Liver (tissue), 10 donors: ENCODE measurements at places on chromosomes 12 and 14.
A peak's percentile ranks its signal among the peaks of the same experiment; 100 is the strongest.

GRCh38 chr12:118038137-118038536 lies 21.6 kb downstream of the RFC5 start:
- no peak for DNase-seq

DNA sequence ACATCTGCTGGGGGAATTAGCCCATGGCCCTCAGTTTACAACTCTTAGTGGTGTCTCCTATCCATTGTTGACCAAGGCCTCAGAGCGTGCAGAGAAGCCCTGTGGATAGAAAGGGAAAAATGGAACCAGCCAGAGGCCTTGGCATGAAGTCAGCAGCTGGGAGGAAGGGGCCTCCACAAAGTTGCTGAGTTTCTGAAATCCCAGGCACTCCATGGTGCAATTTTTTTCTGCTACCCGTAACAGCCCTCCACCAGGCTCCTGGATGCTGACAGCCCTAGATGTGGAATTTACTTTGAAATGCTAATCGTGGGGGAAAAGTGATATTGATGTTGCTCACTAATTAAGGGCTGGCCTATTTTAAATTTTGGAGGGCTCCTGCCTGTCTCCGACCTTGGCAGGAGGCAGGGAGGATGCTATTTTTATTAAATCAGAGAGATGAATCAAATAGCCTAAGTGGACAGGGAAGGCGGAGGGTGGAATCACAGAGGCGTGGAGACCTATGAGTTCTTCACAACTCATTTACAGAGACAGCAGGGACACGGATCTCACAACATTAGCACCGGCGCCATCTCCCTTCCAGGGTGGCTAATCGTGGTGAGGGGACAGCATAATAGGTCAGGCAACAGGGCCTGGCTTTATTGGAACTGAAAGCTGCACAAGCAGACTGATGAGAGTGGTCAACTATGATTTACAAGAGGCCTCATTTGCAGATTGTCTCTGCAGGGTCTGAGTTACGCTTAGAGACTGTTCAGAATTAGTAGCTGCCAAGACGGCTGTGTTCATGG lies 99.8 kb upstream of the WSCD2 start:
- no peak for DNase-seq

DNA sequence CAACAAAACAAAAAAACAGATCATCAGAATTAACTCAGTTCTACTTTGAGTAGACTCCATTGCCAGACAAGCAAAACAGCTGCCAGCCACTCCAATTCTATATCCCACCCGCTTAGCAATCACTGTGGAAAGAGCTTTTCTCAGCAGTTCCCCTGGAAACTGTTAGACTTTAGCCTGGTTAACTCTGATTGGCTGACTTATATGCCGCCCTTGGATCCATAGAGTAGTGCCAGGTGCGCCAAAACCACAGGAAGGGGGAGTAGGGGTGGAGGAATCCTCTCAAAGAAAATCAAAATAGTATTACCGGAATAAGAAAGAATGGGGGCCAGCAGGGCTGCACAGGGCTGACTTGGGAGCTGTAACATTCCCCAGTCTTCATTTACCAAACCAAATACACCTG lies 5.4 kb upstream of the EML5 start:
- no peak for DNase-seq

DNA sequence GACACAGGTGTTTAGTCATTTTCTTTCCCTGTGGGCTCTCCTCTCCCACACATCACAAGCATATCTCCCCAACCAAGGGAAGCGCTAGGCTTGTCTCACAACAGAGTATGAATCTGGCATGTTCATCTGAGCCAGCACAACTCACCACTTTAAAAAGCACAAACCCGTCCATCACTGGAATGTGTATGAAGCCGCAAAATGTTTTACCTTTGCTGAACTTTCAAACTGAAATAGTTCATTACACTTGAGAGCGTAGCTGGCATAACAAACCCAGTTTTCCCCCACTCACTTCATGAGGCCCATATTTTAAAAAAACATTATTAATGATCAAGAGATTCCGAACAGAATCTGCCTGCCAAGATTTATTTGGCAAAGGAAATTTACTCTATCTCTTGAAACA lies 15.8 kb downstream of the NID2 start:
- no peak for DNase-seq

- no peak for DNase-seq
These were observed 12.4 kb downstream of the IQSEC3 start for GRCh38 chr12:78981-79380.

DNA sequence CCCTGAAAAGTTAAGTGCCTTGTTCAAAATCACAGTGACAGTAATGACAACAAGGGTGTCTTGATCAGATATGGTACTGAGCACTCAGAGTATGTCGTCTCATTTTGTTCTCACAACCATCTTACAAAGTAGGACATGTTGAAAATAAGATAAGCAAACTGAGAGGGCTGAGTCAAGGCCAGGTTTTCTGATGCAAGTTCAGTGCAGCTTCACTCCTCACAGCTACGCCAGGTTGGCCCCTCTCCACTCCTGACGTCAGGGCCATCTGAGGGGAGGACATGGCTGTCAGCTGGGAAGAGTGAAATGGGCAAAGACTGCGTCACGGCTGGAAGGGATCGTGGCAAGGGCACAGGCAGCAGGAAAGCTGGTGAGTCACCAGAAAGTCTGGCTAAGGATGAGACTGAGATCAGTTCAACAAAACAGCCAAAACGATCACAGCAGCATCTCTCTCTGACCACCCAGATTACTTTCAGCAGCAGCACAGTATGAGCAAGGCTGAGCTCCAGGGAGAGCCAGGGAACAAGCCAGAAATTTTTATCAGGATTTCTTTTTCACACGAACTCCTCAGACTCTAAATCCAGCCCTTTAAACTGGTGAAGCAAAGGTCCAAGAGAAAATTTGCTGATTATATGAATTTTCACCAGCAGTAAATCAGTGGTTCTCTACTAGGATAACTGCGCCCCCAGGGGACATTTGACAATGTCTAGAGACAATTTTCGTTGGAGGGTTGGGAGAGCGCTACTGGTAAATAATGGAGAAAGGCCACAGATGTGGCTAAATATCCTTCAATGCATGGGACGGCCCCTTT lies 297.9 kb upstream of the AMIGO2 start:
- DNase-seq: no peak

DNA sequence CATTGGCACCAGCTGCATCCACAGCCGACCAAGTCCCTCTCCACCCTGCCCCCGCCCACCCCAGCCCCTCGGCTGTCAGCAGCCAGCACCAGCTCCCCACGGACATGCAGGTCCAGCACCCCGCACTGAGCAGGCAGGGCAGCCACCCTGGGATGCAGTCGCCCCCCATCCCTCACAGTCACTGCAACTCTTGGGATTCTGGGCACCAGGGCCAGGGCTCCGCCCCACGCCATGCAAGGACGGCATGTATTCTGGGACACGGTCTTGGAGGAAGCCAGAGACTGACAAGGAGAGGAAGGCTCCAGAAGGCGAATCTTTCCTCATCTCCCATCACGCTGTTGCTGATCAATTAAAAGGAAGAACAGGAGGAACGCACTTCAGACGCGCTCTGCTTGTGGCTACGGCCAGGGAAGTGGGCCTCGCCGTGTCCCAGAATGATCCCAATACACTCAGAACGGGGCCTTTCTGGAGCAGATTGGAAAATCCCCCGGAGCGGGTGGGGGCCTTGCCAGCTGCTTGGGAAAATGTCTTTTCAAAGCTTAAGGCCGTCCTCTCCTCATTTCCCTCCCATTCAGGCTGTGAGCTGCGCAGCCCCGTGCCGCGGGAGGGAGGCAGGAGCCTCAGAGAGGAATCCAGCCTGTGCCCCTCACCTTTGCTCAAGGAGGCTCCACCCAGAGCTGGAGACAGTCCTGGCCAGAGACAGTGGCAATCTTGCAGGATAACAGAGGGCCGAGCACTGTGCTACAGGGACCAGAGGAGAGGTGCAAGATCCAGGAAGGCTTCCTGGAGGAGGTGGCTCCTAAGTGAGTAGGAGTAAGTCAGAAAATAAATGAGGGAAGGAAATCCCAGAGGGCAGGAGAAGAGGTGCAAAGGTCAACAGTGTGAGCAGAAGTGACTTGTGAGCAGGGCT lies 54.1 kb upstream of the DIO3 start:
- no peak for DNase-seq

GRCh38 chr12:115774148-115774895 lies 503.2 kb downstream of the MED13L start:
- DNase-seq: no peak

DNA sequence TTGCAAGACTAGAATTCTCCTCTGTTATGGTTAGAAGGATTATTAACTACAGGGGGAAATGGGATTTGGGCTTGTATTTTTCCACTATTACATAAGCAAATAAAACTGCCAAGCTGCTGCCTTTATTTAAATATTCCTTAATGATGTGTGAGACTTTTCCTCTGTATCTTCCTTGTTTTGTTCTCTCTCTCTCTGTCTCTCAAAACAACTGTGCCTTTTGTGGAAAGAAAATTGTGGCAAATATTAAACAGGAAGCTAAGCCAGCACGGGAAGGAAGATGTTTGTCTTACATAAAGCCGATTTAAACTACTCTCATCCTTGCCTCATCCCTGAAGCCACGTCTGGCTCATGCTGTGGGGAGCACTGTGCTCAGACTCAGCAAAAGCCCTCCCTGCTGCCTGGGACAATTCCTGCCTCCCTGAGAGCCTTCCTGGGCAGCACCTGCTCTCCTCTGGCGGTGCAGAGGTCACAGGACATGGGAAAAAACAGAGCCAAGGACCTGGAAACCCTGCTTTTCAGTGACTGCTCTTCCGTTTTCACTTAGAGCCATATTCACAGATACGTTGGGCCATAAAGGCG lies 237.2 kb downstream of the SLC15A4 start:
- no peak for DNase-seq

- no peak for DNase-seq
These were observed 190.8 kb upstream of the CCDC196 start for GRCh38 chr14:66295386-66295785.

- peak; percentile 62 for DNase-seq
These were observed 82.6 kb upstream of the TRAF3 start for GRCh38 chr14:102694530-102695166.

- DNase-seq: no peak
These were observed 36.6 kb upstream of the PIK3C2G start for GRCh38 chr12:18224745-18225144.

- DNase-seq: no peak
These were observed 1.5 kb upstream of the FGF6 start for GRCh38 chr12:4447151-4447550.

GRCh38 chr14:93230539-93230938 lies 23.5 kb downstream of the UBR7 start:
- DNase-seq: no peak

- no peak for DNase-seq
These were observed 460 bp upstream of the SYNE2 start for GRCh38 chr14:63852271-63852816.

- peak; percentile 66 for DNase-seq
These were observed 1.0 kb downstream of the CACNA2D4 start for GRCh38 chr12:1917172-1918070.

- no peak for DNase-seq
These were observed 68.7 kb downstream of the PRMT8 start for GRCh38 chr12:3559601-3560294.

- DNase-seq: no peak
These were observed 34.1 kb downstream of the CYP46A1 start for GRCh38 chr14:99718031-99718810.
